ENCODE measurements at places on chromosomes 16 and 17.

DNA sequence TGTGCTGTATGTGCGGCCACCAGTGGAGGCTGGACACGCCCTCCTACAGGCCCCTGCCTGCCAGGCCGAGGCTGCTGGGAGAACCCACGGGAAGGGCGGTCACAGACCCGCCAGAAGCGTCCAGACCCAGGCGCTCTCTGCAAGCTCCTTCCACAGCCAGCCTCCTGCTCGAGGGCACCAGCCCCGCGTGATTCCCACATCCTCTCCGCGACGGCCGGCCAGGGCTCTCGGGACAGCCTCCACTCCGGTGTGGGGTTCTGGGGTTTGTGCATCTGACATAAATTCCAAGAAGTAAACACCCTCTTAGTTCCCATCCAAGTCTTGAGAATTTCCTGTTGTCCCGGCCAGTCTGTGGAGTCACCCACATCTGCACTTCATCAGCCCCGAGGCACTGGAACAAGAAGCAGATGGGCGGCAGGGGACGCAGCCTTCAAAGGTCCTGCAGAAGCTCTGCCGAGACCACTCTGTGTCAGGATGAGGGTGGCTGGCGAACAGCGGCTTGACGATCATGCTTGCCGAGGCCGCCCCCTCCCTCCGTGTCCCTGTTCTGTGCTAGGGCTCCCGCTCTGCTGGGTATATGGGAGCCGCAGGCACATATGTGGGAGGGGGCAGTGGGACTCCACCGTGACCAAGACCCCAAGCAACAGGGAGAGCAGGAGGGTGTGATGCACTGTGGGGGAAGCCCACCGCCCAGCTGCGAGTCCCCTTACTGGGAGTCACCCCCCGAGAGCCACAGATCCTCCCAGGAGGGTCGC lies 2.4 kb upstream of the TMEM204 start:
- DNase-seq: no peak

DNA sequence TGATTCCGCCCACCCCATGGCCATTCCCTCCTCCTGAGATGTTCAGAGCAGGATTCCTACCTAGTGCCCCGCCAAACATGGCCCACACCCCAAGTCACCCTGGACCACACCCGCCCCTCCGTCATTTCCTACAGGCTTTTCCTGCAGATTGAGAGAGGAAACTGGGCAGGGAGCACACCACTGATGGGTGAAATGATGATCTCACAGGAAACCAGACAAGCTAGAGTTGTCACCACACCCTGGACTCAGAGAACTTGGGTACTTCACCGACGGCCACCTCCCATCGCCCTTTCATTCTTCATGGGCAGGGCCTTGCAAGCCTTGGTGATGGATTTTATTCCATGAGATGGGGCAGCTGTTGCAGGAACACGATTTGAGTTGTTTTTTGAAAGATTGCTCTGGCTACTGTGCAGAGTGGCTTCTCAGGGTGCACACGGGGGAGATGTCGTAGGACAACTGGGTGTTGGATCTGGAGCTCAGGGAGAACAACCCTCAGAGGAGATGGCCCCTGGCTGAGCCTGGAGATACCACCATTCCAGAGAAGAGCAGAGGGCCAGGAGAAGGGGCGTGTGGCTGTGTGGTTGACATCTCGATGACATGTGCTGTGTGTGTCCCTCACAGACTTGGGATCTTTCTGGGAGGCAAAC lies 7.4 kb upstream of the B9D1 start:
- DNase-seq: no peak

DNA sequence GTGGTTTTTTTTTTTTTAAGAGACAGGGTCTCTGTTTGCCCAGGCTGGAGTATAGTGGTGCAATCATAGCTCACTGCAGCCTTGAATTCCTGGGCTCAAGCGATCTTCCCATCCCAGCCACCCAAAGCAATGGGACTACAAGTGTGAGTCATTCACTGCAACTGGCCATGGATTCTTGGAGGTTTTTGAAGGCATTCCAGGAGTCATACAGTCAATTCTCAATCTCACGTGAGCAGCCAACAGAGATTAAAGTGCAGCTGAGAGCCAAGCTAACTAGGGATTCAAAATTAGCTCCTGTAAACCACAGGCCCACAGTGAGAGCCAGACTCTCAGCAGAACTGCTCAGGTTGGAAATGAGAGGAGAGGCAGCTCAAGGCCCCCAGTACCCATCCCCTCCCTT lies 30.2 kb downstream of the XPO6 start:
- no peak for DNase-seq

GRCh38 chr17:57860414-57860999 lies 10.7 kb upstream of the MRPS23 start:
- no peak for DNase-seq

DNA sequence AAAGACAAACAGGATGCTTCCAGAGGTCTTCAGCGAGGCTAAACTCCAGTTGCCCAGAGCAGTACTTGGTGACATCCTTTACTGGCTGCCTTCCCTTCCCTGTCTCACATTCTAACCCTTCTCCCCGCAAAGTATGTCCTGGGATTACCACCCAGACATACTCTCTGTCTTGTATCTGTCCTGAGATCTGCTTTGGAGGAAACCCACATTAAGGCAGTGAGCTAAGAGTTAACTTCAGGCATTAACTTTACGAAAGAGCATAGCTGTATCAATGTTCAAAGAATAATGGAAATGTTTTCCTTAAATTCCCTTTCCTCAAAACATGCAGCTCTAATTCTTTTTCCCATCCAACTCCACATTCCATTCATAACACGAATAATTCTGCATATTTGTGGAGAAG lies 385.2 kb downstream of the NPIPA8 start:
- DNase-seq: no peak
